ENCODE measurements at places on chromosomes 7 and 10. TPM values are rescaled to one million over a fixed set of nuclear protein-coding genes. Genes with fewer than 3 reads are reported as not detected.

The CREB5 gene
- total RNA-seq: 2.8 TPM

GRCh38 chr7:148719753-148720152 is 21.1 kb downstream of the CUL1 start:
- H3K36me3 ChIP-seq: no peaks in the 10 kb centered on the region
- no peaks in the 10 kb centered on the region for H3K27me3 ChIP-seq
- no peak for DNase-seq
- no peak overlapping the region for H3K27ac ChIP-seq

GRCh38 chr10:106830006-106830405 is 334.5 kb downstream of the SORCS1 start:
- no peak overlapping the region for H3K27ac ChIP-seq
- no peak overlapping the region for H3K4me3 ChIP-seq
- H3K4me1 ChIP-seq: peaks cover 15% of the 10 kb centered on the region
- no peak for DNase-seq

DNA sequence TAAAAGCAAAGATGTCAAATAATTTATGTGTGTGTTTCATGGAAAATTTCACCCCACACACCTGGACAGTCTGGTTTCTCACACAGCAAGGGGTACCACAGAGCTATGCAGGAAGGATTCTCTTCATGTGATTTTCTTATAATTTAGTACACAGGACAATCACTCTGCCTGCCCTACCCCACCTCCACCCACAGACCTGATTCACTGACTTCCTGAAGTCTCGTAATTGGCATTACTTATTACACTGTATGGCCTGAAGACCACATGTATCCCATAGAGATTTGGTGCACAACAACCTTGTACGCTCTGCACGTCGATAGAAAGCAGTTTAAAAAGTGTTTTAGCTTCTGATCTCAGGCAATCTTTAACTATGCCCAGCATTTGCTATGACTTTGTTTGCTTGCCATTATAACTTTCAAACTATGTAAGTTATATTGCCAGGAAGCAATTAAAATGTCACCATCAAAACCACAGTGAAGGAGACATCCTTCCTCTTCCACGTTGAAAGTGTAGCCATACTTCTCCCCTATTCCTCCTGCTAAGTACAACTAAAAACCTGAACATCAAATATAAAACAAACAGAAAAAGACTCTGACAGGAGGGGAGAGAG is 279.4 kb upstream of the IMMP2L start:
- H3K27ac ChIP-seq: no peak overlapping the region
- H3K36me3 ChIP-seq: no peaks in the 10 kb centered on the region
- DNase-seq: no peak
- H3K27me3 ChIP-seq: no peaks in the 10 kb centered on the region

DNA sequence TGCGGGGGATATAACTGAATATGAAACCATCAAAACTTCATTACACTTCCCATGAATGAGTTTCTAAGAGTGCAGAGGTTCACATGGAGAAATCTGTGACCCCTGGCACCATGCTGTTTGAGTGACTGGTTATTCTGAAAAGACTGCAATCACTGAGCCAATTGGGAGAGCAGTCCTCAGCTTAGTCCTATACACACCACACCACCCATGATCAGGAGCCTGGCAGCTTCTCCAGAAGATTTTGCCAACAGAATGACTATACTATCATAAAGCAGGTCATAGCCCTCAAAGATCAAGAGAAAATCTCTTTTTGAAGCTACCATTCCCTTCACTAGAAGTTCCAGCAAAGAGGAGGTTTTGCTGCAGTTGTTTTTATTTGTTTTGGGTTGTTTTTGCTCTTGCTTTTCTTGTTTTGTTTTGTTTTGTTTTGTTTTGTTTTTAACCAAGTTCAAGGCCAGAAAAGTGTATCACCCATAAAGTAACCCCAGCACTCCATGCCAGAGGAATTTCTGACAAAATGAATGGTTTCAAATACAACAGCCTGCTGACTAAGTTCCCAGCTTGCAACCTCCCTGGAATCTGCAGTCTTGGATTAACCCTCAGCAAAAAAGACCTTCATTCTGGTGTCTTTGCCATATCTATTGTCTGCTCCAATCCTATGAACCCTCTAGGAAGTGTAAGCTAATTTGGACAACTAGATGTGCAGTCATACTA is 19.7 kb upstream of the HGF start:
- H3K36me3 ChIP-seq: no peaks in the 10 kb centered on the region
- H3K4me1 ChIP-seq: peaks cover 9% of the 10 kb centered on the region
- no peak overlapping the region for H3K4me3 ChIP-seq
- H3K27me3 ChIP-seq: no peaks in the 10 kb centered on the region
- H3K27ac ChIP-seq: no peak overlapping the region

DNA sequence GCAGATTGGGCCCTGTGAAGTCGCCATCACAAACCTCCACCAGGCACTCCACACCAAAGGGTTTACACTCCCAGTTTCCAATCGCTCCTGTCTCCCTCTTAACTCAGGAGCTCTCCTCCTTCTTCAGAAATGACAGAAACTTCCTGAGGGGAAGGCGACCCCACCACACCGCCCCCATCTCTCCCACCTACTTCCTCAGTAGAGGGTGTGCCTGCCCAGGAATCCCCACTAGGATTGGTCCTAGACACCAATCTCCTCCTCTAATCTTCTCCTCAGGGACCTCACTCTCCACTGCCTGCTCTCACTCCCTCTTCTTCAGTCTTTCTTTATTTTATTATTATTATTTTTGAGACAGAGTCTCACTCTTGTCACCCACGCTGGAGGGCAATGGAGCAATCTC is 5.9 kb upstream of the INSIG1 start:
- H3K27me3 ChIP-seq: no peaks in the 10 kb centered on the region
- DNase-seq: no peak
- H3K4me1 ChIP-seq: peaks cover 4% of the 10 kb centered on the region
- H3K4me3 ChIP-seq: no peak overlapping the region
- H3K36me3 ChIP-seq: no peaks in the 10 kb centered on the region

DNA sequence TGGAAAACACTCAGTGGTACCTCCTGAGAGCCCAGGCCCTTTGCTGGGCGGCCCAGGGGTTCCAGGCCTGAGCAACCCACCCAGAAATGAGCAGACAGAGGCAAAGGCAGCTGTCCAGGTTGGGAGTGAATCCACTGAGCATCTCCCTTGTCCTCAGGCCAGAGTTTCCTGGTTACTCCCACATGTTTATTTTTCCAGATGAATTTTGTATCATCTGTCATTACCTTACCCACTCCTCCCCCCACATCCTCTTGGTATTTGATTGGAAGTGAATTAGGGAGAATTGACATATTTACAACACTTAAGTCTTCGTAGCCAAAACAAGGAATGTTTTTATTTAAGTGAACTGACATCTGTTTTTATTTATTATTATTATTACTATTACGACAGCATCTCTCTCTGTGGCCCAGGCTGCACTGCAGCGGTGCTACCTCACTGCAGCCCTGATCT is 13.2 kb upstream of the LMBR1 start:
- no peak overlapping the region for H3K27ac ChIP-seq
- H3K27me3 ChIP-seq: no peaks in the 10 kb centered on the region

- peaks cover 2% of the 10 kb centered on the region for H3K4me1 ChIP-seq
- no peak overlapping the region for H3K27ac ChIP-seq
- H3K36me3 ChIP-seq: no peaks in the 10 kb centered on the region
- H3K27me3 ChIP-seq: no peaks in the 10 kb centered on the region
Measured at GRCh38 chr10:9819756-9820494, 1197.7 kb upstream of the CELF2 start.

- H3K4me1 ChIP-seq: no peaks in the 10 kb centered on the region
- no peaks in the 10 kb centered on the region for H3K36me3 ChIP-seq
- no peaks in the 10 kb centered on the region for H3K27me3 ChIP-seq
- H3K27ac ChIP-seq: no peak overlapping the region
Measured at GRCh38 chr7:40095695-40096327, 38.6 kb downstream of the MPLKIP start.

All from neural progenitor cell (in vitro differentiated cells).